Stimulated activated CD4-positive, alpha-beta T cell treated with anti-CD3 and anti-CD28 coated beads, Interleukin-1b, Interleukin-23, amount 100 ng/mL, for 24 hours (primary cell): ENCODE measurements at places on chromosomes 11 and 22.
A peak's percentile ranks its signal among the peaks of the same experiment; 100 is the strongest.

GRCh38 chr11:16790486-16791190 is 52.2 kb downstream of the C11orf58 start:
- DNase-seq: no peak

DNA sequence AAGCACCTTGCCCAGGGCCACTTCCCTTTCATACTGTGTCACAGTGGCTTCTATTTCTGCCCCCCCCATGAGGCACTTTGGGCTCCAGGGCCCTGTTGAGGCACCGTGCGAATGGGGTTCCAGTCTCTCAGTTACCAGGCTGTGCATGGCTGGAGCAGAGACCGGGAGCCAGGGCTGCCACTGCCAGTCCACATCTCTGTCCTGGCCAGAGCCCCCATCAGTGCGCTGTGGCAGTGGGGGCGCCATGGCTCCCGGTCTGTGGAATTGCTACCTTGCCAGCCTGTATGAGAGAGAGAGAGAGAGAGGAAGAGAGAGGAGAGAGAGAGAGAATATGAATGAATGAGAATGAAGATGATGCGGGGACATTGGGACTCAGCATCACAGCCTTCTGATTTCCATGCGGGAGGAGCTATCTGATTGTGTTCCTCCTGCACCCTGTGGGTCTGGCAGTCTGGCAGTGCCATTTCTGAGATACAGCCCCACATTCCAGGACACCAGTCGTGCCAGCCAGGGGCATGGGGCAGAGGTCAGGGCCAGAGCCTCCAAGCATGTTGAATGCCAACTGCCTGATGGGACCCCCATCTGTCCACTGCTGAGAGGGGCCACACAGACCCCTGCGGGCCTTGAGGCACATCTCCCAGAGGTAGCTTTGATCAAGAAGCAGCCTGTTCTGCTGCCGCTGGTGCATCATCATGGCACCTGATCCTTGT is 279.8 kb downstream of the TBC1D22A start:
- no peak for DNase-seq

DNA sequence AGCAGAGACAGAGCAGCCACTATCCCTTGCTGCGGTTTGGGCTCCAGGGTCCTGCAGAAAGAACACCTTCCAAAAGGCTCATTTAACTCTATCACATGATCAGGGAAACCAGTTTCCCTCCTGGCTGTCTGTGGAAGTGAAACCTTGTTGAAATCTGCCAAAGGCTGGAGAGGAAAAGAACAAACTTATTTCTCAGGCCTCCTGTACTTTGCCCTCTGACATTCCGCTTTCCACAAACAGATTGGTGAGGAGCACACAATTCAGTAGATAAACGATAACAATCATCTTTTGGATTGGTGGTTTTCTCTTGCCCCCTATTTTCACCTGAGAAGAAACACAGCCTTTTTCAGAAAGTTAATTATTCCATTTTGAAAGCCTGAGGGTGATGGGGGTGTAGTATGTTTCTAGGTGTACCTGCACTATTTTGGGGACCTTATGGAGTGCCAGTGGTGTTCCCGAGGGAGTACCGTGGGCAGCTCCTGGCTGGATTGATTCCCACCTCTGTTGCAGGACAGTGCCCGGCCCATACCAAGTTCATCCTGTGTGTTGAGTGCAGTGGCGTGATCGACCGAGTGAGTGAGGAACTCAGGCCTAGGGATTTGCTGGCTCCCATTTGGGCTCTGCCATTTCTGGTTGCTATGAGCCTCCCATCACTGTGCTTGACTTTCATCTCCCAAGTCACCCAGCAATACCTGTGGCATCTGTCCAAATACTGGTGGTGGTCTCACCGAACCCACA is 102.0 kb downstream of the TBC1D22A start:
- DNase-seq: no peak

GRCh38 chr11:67651976-67652781 is 1.6 kb upstream of the ACY3 start:
- DNase-seq: no peak

- no peak for DNase-seq
Measured at GRCh38 chr11:1297576-1298473, 11.6 kb downstream of the TOLLIP start.

DNA sequence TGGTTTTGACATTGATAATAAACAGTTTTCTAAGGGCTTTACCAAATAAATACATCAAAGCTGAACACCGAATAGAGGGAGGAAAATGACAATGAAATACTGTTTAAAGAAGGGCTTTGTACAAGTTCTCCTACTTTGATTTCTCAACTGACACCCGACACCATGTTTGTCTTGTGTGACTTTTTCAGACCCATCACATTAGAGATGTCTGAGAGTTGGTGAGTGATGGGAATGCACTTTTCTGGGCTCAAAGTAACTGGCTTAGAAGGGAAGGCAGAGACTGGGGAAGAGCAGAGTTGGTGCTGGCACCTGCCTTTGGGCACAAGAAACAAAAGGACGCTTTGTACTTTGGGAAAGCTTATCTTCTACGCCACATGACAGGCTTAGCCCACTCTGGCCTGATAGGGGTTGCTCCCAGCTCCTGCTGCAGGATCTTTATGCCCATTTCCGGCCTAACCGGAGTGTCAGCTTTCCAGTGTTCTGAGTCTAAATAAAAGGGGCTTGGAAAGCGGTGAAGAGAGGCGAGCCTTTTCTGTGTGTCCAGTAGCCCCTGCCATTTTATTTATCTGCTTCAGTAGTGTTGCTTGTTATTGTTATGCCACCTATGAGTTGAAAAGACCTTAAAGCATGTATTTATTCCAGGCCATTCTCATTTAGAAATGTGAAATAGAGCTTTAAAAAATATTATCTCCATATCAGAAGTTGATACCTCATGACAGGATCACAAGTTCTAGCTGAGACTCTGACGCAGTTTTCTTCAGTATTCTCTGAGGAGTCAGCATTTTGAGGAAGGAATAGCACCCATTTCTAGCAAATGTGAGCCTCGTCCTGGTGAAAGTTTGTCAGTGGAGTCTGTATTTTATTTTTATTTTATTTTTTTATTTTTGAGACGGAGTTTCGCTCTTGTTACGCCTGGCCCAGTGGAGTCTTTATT is 24.2 kb downstream of the KREMEN1 start:
- no peak for DNase-seq

- no peak for DNase-seq
Measured at GRCh38 chr11:95451682-95452081, 220.7 kb upstream of the SESN3 start.

DNA sequence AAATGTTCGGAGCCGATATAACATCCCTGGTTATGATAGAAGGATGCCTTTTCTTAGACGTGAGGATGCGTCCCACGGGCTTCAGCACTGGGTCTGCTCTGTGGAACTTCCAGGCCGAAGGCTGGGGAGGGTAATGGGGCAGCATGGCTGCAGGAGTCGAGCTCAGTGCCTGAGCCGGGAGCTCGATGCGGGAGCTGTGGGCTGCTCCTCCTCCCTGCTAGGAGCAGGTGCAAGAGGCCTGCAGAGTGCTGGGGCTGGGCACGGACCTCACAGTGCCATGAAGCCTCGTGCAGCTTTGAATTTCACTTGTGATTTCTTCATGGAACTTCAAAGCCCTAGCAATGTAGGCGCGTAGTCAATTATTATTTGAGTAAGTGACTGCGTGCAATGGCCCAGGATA is 6.0 kb downstream of the TUBA8 start:
- no peak for DNase-seq

- peak; percentile 8 for DNase-seq
Measured at GRCh38 chr11:75582895-75583717, 21.1 kb downstream of the SERPINH1 start.

DNA sequence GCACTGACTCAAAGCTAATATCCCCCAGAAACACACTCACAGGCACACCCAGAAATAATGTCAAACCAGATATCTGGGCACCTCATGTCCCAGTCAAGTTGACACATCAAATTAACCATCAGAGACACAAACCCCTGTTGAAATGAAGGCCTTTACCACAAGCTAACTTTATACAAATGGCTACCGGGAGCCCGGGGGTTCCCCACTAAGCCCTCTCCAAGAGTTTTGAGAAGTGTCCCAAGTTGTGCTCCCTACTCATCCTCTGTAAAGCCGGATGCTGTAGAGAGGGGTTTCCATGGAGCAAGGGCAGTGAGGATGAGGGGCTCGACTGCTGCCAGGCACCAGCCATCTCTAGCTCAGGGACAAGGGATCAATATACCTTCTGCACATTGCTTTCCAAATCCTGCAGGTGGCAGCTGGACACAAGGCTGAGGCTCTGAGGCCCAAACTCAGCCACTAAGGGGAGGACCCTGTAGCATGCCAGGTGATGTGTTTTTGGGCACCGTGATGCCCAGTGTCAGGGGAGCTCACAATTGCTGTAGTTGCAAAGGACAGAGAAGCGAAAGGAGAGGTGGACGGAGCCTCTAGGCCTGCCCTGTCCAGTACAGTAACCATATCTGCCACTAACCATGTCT is 145.7 kb downstream of the TTC17 start:
- no peak for DNase-seq

GRCh38 chr22:35558031-35558430 is 17.4 kb downstream of the RASD2 start:
- DNase-seq: no peak

GRCh38 chr11:12177739-12178338 is 67.4 kb downstream of the MICAL2 start:
- no peak for DNase-seq
